ENCODE measurements at places on chromosomes 11 and 22. TPM values are rescaled to one million over a fixed set of nuclear protein-coding genes. Genes with fewer than 3 reads are reported as not detected.

TSGA10IP gene
- not detected for total RNA-seq

OR8A1 gene
- total RNA-seq, result not detected

MOGAT2 gene
- total RNA-seq, result not detected

OR8G1 gene
- total RNA-seq, result not detected

IL10RA gene
- not detected for total RNA-seq

SCN4B gene
- total RNA-seq, result under 0.01 TPM

OR8B8 gene
- not detected for total RNA-seq

STK33 gene
- total RNA-seq, result 1.6 TPM

RCOR2 gene
- 0.65 TPM for total RNA-seq

TNNT3 gene
- not detected for total RNA-seq

CASP5 gene
- not detected for total RNA-seq

ANKK1 gene
- total RNA-seq, result not detected
